ENCODE measurements at places on chromosomes 7 and 10. TPM values are rescaled to one million over a fixed set of nuclear protein-coding genes. Genes with fewer than 3 reads are reported as not detected.

Gene CLEC2L
- total RNA-seq = 1.3 TPM

Gene ANKRD30A
- not detected for total RNA-seq

Gene POMZP3
- total RNA-seq = 3.4 TPM

Gene ARHGEF35
- total RNA-seq = 0.80 TPM

Gene LRRC72
- not detected for total RNA-seq

DNA sequence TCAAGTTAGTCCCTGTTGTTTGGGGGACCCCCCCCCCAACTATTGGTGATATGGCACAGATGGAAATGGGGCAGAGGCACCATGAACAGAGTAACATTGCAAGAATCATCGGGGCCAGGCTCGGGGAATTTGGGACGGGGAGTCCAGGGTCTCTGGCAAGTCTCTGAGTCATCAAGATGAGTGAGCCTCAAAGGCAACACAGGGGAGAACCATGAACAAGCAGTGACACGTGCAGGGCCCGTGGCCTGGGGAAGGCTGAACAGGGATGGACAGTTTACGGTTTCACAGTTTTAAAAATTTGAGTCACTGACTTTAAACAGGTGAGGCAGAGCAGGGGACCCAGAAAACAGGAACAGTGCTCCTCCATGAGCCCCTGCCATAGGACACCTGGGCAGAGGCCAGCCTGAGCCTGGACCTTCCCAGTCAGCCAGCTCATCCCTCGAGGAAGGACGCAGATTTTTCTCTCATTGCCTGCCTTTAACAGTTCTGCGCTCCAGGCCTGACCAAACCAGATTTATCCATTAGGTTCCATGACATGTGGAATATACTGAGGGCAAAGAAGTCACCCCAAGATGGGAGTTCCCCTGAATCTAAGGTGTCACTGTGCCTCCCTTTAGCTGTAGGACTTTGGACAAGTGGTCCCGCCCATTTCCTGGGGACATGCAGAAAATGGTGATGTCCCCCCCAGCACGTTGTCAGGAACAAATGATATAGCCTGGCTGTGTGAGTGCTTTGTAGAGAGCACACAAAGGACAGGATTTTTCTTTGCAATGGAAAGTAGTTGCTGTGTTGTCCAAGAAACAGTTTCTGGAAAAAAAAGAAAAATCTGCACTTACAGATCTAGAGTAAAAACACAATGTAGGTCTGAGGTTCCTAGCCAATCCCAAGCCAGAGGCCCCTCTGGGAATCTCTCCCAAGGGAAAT lies 23.8 kb downstream of the CHST15 start:
- H3K27ac ChIP-seq = no peak overlapping the region
- H3K27me3 ChIP-seq = no peaks in the 10 kb centered on the region
- DNase-seq = peak; percentile 80
- H3K4me1 ChIP-seq = peaks cover 26% of the 10 kb centered on the region
- no peak overlapping the region for H3K4me3 ChIP-seq
- H3K36me3 ChIP-seq = no peaks in the 10 kb centered on the region

- peak overlapping the region; percentile 94 for H3K27ac ChIP-seq
- DNase-seq = peak; percentile 53
- no peaks in the 10 kb centered on the region for H3K27me3 ChIP-seq
- H3K36me3 ChIP-seq = no peaks in the 10 kb centered on the region
- H3K4me1 ChIP-seq = peaks cover 32% of the 10 kb centered on the region
- H3K4me3 ChIP-seq = no peak overlapping the region
Observed at GRCh38 chr7:93014410-93014809, 103.4 kb downstream of the SAMD9 start.

GRCh38 chr10:7485799-7486198 lies 75.0 kb upstream of the SFMBT2 start:
- DNase-seq = no peak
- no peaks in the 10 kb centered on the region for H3K36me3 ChIP-seq
- peaks cover 14% of the 10 kb centered on the region for H3K4me1 ChIP-seq

DNA sequence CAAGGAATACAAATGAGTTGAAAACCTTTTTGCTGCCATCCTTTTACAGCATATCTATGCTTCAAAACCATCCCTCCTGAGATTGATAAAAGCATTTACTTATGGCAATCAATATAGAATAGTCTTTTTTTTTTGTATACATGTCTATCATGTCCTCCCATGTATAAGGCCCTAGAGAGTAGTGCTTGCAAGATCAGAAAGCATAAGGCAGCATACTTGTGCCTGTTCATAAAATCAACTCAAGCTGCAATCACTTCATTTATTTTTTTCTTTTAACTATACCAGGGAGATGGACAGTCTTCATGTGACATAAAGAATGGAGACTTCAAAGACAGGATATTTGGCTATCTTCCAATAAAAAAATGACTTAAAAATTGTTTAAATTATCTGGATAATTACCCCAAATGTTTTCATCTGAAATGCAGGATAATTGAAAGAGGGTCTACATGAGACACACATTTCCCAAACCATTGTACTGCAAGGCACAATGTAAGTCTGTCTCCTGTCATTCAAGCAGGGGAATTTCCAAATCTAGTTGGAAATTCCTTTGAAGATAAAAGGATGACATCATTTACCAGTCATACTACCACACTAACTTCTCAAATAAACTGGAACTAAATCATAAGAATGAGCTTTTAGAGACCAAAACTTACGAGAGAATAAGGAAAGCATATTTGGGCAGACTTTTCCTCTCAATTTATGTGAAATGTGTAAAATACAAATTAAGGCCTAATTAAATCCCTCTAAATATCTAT lies 22.5 kb downstream of the LRRN3 start:
- no peaks in the 10 kb centered on the region for H3K4me1 ChIP-seq
- no peaks in the 10 kb centered on the region for H3K27me3 ChIP-seq
- DNase-seq = no peak
- H3K4me3 ChIP-seq = no peak overlapping the region
- H3K27ac ChIP-seq = no peak overlapping the region

GRCh38 chr10:60082744-60083344 lies 176.5 kb upstream of the CCDC6 start:
- H3K27me3 ChIP-seq = no peaks in the 10 kb centered on the region
- H3K4me1 ChIP-seq = no peaks in the 10 kb centered on the region
- peaks cover 2% of the 10 kb centered on the region for H3K36me3 ChIP-seq
- H3K27ac ChIP-seq = no peak overlapping the region

- DNase-seq = no peak
- peaks cover 34% of the 10 kb centered on the region for H3K36me3 ChIP-seq
- no peak overlapping the region for H3K4me3 ChIP-seq
- H3K27ac ChIP-seq = no peak overlapping the region
- H3K27me3 ChIP-seq = no peaks in the 10 kb centered on the region
Observed at GRCh38 chr10:99610221-99610620, 10.0 kb downstream of the SLC25A28 start.

DNA sequence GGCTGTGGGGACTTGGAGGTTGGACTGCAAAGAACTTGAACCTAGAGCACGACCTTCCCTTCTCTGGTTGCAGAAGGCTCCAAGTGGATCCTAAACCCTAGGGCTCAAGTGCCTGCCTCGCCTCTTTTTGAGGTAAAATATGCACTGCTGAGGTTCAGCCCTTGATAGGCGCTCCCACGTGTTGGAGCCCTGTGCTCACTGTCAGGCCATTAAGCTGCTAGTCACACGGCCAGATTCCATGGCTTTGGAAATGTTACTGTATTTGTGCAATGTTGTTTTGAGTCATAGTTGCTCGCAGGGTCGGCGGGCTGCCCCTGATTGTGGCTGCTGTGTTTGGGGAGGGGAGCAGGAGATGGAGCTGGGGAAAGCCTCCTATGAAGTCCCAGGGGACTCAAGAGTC lies 39.8 kb upstream of the PCBD1 start:
- no peak overlapping the region for H3K4me3 ChIP-seq
- no peaks in the 10 kb centered on the region for H3K36me3 ChIP-seq
- no peak for DNase-seq
- no peak overlapping the region for H3K27ac ChIP-seq
- H3K4me1 ChIP-seq = no peaks in the 10 kb centered on the region

GRCh38 chr7:47940088-47941013 lies 7.9 kb downstream of the PKD1L1 start:
- peak overlapping the region; percentile 66 for H3K27ac ChIP-seq
- peak; percentile 33 for DNase-seq
- no peaks in the 10 kb centered on the region for H3K27me3 ChIP-seq
- H3K4me1 ChIP-seq = peaks cover 8% of the 10 kb centered on the region
- no peak overlapping the region for H3K4me3 ChIP-seq

DNA sequence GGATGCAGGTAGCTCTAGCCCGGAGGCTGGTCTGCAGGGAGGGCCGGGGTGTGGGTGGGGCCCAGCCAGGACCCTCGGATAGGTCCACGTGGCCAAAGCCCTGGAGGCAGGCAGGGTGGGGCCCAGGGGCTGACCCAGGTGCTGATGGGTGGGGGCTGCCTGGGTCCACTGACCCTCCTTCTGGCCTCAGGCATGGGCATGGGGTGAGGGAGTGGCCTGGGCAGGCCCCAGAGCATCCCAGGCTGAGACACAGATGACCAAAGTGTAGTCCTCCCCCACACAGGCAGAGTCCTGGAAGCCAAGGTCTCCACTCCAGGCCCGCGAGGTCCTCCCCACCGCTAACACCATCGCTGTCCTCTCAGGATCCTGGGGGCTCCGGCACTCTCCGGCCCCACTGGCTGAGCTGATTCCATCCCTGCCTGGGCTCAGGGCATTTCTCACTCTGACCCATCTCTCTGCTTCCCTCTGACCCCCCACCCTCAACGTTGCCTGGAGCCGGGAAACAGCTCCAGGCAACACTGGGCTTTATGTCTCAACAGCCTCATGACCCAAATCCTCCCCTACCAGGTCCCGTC lies 20.7 kb upstream of the PPP2R2D start:
- H3K36me3 ChIP-seq = no peaks in the 10 kb centered on the region
- H3K4me1 ChIP-seq = peaks cover 3% of the 10 kb centered on the region
- H3K27ac ChIP-seq = no peak overlapping the region

GRCh38 chr7:94907811-94908322 lies 473 bp downstream of the PPP1R9A start:
- peak overlapping the region; percentile 95 for H3K27ac ChIP-seq
- no peaks in the 10 kb centered on the region for H3K36me3 ChIP-seq
- H3K4me1 ChIP-seq = peaks cover 7% of the 10 kb centered on the region
- no peaks in the 10 kb centered on the region for H3K27me3 ChIP-seq
- peak overlapping the region; percentile 71 for H3K4me3 ChIP-seq

GRCh38 chr7:128833148-128833945 lies 3.1 kb downstream of the FLNC start:
- H3K4me3 ChIP-seq = peak overlapping the region; percentile 97
- H3K36me3 ChIP-seq = peaks cover 41% of the 10 kb centered on the region
- peak overlapping the region; percentile 98 for H3K27ac ChIP-seq
- peak; percentile 99 for DNase-seq
- H3K4me1 ChIP-seq = peaks cover 78% of the 10 kb centered on the region

DNA sequence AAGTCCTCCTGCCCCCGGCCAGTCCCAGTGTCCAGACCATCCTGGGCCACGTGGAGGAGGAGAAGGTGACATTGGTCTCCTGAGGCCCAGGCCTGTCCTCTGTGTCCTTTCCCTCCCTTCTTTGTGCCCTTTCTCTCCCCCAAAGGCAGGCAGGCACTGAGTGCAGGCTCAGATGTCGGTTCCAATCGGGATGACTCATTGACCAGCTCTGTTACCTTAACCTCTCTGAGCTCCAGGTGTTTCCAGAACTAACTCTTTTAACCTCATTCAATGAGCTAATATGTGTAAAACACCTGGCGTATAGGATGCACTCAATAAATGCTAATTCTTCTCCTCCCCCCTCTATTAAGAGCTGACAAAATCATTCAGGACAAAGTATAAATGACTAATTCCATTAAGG lies 25.7 kb downstream of the MACROH2A2 start:
- H3K4me1 ChIP-seq = no peaks in the 10 kb centered on the region
- no peaks in the 10 kb centered on the region for H3K27me3 ChIP-seq
- no peak overlapping the region for H3K4me3 ChIP-seq
- H3K27ac ChIP-seq = no peak overlapping the region

DNA sequence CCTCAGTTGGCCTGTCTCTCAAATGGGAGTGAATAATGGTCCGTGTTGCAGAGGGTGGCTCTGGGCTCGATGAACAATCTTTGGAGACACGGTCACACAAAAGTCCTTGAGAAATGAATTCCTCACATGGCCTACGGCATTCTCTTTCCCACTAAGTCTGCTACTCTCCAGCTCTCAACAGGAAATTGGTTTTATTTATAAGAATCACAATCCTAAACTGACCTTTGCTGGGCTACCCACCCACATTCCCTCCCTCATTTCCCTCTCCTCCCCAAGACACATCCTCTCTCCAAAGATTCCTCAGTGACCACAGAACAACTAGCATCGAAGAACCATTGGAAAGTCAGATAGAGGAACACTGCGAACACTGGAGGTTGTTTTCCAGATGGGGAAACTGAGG lies 4.7 kb downstream of the AFAP1L2 start:
- peaks cover 87% of the 10 kb centered on the region for H3K4me1 ChIP-seq
- H3K4me3 ChIP-seq = no peak overlapping the region
- no peak for DNase-seq
- peaks cover 17% of the 10 kb centered on the region for H3K27me3 ChIP-seq
- peak overlapping the region; percentile 93 for H3K27ac ChIP-seq

GRCh38 chr10:33151344-33151864 lies 183.1 kb downstream of the NRP1 start:
- no peaks in the 10 kb centered on the region for H3K27me3 ChIP-seq
- H3K36me3 ChIP-seq = no peaks in the 10 kb centered on the region
- DNase-seq = no peak
- peaks cover 2% of the 10 kb centered on the region for H3K4me1 ChIP-seq
- H3K4me3 ChIP-seq = no peak overlapping the region

- H3K27me3 ChIP-seq = no peaks in the 10 kb centered on the region
- H3K4me1 ChIP-seq = peaks cover 4% of the 10 kb centered on the region
- DNase-seq = no peak
Observed at GRCh38 chr10:110040108-110040507, 32.3 kb downstream of the ADD3 start.

DNA sequence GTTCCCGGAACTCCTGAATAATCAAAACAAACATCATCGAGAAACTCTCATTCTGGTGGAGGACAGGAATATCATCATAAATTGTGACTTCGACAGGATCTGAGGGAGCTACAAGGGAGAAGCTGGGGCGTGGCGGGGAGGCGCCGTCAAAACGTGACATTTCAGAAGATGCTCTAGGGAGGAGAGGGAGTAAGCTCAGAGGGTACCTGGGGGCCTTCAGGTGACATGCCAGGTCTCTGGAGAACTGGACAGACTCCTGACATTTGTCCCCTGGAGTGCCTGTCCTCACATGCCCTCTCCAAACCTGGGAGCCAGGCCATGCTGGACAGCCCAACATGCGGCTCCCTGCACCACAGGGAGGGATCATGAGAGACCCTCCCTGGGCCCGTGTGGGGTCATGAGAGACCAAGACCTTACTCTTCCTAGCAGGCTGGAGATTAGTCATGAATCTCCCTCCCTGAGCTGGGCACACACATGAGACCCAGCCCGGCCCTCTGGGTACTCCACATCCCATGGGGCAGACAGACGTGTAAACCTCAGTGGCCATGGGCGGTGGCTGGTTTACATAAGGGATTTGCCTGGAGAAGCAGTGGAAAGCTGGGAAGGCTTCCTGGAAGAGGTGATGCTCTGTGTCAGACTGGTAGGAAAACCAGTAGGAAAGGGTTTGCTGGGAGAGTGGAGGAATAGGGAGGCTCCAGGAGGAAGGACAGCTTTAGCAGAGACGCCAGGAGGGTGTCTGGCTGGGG lies 81.0 kb downstream of the MYL10 start:
- H3K4me3 ChIP-seq = no peak overlapping the region
- no peaks in the 10 kb centered on the region for H3K4me1 ChIP-seq
- H3K27me3 ChIP-seq = no peaks in the 10 kb centered on the region
- H3K27ac ChIP-seq = no peak overlapping the region

Measured in muscle of leg (tissue), 16 donors.